ENCODE measurements at places on chromosomes 7 and 10.

GRCh38 chr10:99532687-99533495, at the start of gene NKX2-3:
NKX2-3 (plus strand) TSS chr10:99532942; CDS start chr10:99533132, 190 bp downstream.
- peak; percentile 19 for DNase-seq

DNA sequence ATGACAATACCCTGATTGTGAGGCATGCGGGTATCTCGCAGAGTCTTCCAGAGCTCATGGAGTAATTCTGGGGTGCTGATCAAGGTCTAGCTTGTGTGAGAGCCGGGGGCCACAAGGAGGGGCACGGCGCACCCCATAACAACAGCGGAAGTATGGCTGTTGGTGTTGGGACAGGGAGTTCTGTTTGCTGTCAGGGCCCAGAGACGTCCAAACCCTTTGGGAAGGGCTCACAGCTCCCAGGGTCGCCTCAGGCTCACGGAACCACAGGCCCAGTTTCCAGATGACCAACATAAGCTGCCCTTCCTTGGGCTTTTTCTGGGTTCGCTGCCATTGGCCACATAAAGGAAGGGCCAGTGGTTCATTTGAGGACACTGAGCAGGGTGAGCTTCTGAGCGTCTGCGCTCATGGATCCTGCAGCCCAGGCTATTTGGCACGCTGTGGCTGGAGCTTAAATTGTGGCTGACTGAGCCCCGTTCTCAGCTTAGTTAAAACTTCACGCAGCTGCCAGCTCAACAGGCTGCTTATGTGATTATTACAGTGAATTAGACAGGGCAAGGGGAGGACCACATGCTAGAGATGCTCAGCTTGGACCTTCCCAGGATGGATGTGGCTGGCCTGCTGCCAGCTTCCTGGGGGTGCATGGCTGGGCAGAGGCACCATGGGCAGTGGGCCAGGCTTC, 92.3 kb downstream of the DNAJB6 start:
- no peak for DNase-seq

- DNase-seq, result no peak
These were observed 27.9 kb upstream of the PPP2R2D start for GRCh38 chr10:131872827-131873375.

DNA sequence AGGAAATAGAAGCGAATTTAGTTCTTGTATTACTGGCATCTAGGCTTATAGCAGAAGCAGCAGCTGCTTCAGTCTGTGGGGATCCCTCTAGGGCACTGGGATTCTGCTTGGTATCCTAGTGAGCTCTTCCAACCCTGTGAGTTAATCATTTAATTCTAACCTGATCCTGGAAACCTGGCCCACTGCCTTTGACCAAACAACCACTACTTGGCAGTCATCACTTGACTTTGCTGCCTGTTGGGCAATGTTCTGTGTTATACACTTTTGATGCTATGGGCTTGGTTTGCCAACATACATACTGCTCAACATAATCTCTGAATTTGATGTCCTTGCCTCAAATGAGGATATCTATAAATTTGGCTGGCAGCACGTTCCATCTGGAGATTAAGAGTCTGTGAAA, 813.4 kb downstream of the ANKRD7 start:
- DNase-seq, result no peak

DNA sequence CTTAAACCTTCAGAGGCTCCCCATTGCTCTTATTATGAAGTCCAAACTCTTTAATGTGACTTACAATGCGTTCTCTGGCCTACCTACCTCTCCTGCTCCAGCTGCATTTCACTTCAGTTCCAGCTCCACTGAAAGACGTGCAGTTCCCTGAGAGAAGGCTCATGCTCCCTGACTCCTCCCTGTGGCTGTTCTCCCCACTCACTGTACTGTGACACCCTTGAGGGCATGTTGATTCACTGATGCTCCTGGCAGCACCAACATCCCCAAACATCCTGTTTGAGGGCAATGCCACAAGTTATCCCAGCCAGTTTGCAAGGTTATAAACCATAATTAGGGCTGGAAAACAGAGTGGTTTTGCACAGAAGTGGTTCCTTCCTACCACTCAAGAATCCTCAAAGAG, 111.2 kb downstream of the LSM5 start:
- DNase-seq, result no peak

GRCh38 chr7:20647908-20648776, 32.7 kb downstream of the ABCB5 start:
- no peak for DNase-seq

DNA sequence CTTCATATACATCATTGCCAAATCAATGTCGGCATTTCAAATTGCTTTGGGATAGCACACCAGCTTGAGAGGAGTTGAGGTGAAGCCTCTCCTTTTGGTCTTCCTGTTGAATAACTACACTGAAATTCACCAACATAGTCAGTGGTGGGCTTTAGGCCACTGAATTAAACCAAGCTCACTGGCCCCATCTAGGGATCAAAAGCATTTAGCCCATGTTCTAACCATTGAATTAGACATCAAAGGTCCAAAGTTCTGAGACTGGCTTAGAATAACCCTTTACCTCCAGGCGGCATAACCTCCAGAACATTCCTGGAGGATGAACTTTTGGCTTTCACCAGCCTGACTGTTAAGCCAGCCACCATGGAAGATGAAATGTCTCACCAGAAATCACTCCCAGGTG, 54.6 kb downstream of the BPGM start:
- DNase-seq, result no peak

- DNase-seq, result no peak
These were observed 19.6 kb upstream of the AMZ1 start for GRCh38 chr7:2668401-2668800.

- DNase-seq, result no peak
These were observed 29.4 kb upstream of the RAPGEF5 start for GRCh38 chr7:22386206-22386858.

- no peak for DNase-seq
These were observed 2.6 kb upstream of the PPIA start for GRCh38 chr7:44793919-44794318.

Measured in stimulated activated CD8-positive, alpha-beta memory T cell treated with anti-CD3 and anti-CD28 coated beads, Interleukin-7, amount 100 ng/mL, for 24 hours (primary cell).